Hepatic stellate cell (primary cell): ENCODE measurements at places on chromosomes 12 and 14.

DNA sequence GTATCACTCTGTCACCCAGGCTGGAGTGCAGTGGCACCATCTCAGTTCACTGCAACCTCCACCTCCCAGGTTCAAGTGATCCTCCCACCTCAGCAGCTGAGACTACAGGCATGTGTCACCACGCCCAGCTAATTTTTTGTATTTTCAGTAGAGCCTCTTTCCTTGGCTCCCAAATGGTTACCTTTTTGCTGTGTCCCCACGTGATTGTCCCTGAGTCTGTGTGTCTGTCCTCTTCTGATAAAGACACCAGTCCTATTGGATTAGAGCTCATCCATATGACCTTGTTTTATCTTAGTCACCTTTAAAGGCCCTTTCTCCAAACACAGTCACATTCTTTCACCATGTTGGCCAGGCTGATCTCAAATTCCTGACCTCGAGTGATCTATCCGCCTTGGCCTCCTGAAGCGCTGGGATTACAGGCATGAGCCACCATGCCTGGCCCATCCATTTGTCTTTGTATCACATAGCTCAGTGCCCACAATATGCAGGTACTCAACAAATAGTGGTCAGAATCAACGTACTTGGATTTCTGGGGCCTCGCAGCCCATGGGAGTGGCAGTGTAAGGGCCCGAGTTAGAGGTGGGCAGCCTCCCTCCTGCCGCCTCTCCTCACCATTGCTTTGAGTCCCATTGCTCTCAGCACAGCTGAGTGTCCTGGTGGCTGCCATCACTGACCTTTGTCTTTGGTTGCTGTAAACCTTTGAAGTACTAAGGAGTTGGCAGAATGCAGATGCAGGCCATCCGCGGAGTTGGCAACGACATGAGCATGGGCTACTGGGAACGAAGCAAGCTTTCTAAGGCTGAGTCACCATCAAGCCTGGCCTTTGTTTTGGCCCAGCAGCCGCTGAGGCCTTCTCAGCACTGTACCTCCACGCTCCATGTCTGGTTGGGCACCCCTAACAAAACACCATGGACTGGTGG is 9.3 kb downstream of the TPCN1 start:
- no peak for DNase-seq

- DNase-seq = no peak
Measured at GRCh38 chr14:69291891-69292561, 32.1 kb downstream of the GALNT16 start.

GRCh38 chr12:89636052-89636775 is 72.4 kb downstream of the ATP2B1 start:
- peak; percentile 15 for DNase-seq

GRCh38 chr14:47509957-47510356 is 165.4 kb downstream of the MDGA2 start:
- DNase-seq = no peak

DNA sequence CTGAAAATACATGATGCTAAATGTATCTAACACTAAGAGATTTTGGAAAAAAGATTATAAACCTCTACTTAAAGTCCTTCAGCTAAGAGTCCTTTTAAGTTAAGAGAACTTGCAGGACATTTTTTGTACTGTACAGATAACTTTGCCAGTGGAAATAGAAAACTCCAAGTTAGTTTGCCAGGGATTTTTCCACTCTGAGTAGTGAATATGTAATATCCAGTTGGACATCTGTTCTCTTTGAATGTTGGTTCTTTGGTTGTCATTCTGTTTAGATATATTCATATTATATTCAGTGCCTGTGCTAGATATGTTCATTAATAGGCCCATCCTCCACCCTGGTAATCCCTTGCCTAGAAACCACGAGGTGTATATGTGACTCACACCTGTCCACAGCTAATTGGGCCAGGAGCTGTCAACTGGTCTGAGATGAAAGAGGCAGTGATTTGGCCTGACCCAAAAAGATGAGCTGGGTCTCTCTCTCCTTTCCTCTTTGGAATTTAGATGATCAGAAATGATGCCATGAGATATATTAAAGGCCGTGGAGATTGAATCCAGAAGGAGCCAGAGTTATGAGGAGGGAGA is 261.0 kb upstream of the LRIG3 start:
- DNase-seq = no peak

- no peak for DNase-seq
Measured at GRCh38 chr14:65658202-65658601, 245.7 kb downstream of the FUT8 start.

GRCh38 chr12:131583090-131583712 is 127.7 kb upstream of the SFSWAP start:
- no peak for DNase-seq

DNA sequence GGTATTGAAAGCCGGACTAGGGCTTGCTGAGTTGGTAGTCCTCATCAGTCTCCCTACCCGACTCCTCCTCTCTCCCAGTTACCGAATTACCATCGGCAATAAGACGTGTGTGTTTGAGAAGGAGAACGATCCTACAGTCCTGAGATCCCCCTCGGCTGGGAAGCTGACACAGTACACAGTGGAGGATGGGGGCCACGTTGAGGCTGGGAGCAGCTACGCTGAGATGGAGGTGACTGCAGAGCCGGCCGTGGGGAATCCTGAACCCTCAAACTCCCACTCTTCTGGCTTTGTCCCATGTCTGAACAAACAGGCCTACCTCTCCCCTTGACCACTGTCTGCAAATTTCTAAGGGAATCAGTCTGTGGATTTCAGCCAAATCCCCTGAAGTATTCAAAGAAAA is 82.9 kb downstream of the ACACB start:
- DNase-seq = no peak

GRCh38 chr14:85508863-85509262 is 21.1 kb upstream of the FLRT2 start:
- no peak for DNase-seq

DNA sequence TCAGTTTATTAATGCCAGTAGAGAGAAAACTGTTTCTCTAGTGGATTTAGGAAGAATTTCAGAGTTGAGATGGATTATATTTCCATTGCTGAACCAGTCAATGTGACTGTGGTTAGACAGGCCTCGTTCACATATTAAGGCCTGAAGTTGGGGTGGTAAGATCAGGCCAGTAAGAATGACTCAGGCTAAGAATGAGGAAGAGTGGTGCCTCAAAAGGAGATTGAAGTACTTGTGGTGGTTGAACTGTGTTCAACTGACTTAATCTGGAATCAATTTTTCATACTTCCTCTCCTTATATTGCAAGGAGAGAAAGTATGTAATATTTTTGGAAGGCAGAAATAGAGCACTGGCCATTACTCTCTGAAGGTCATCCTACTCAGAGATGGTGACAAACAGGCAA is 37.8 kb upstream of the ATF7IP start:
- peak; percentile 23 for DNase-seq

DNA sequence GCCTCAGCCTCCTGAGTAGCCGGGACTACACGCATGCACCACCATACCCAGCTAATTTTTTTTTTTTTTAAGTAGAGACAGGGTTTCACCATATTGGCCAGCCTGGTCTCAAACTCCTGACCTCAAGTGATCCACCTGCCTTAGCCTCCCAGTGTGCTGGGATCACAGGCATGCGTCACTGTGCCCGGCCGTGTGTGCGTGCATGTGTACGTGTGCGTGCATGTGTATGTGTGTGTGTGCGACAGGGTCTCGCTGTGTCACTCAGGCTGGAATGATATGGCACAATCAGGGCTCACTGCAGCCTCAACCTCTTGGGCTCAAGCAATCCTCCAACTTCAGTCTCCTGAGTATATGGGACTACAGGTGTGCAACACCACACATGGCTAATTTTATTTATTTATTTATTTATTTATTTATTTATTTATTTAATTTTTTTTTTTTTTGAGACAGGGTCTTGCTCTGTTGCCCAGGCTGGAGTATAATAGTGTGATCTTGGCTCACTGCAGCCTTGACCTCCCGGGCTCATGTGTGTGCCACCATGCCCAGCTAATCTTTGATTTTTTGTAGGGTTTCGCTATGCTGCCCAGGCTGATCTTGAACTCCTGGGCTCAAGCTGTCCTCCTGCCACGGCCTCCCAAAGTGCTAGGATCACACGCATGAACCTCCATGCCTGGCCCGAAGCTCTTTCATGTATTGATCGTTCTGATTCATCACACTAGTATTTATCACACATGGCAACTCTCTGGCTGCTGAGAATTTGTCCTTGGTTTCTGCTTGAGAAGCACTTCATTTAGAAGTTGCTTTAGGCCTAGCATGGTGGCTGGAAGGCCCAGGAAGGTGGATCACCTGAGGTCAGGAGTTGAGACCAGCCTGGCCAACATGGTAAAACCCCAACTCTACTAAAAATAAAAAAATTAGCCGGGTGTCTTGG is 35.9 kb upstream of the CLIP1 start:
- no peak for DNase-seq

GRCh38 chr14:24417832-24418491 is 11.5 kb downstream of the CBLN3 start:
- DNase-seq = no peak

DNA sequence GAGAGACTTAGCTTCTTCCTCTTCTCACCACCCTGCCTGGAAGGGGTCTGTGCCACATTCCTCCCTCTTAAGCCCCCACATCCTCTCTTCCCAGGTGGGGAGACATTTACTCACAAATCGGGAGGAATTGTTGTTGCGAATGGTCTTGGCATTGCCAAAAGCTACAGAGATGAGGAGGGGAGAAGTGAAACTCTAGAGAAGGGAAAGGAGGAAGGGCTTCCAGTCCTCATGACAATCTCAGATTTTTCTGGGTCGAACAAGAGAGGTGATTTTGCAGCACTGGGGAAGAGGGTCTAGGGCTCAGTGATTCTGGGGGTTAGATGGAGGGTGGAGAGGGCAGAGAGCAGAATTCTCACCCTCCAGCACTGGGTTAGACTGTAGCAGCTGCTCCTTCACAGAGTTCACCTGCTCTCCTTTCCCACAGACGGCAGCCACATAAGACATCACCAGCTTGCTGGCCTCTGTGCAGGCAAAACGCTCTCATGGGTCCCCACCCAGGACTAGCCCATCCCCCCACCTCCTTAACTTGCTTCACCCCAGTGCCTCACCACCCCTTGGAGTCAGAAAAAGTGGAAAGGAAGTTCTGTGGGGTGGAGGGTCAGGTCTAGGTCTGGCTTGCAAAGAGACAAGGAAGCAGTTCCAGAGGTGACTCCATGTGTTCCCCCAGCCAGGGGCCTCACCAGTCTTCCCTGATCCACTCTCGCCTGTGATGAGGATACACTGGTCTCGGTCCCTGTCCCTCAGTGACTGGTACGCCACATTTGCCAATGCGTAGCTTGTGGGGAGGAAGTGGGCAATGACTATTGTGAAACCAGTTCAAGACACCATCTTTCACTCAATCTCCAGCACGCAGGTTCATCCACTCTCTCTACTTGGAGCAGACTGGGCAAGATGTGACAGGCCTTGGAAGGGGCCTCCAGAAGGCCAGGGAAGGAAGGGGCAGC is 2.7 kb downstream of the MYO1A start:
- no peak for DNase-seq

- peak; percentile 31 for DNase-seq
Measured at GRCh38 chr14:93903342-93904184, 23.6 kb upstream of the FAM181A start.

- no peak for DNase-seq
Measured at GRCh38 chr14:102952276-102952675, 29.8 kb downstream of the AMN start.

- no peak for DNase-seq
Measured at GRCh38 chr14:56334458-56334857, 216.2 kb downstream of the PELI2 start.

- no peak for DNase-seq
Measured at GRCh38 chr12:2456813-2457186, 338.0 kb upstream of the FKBP4 start.

- DNase-seq = peak; percentile 3
Measured at GRCh38 chr14:30443368-30444007, 115.5 kb upstream of the G2E3 start.

- DNase-seq = peak; percentile 65
Measured at GRCh38 chr12:70543444-70543843, 93.8 kb downstream of the PTPRB start.

- no peak for DNase-seq
Measured at GRCh38 chr12:78143717-78144116, 313.0 kb downstream of the NAV3 start.

- no peak for DNase-seq
Measured at GRCh38 chr14:104602315-104602932, 2.1 kb downstream of the TMEM179 start.

- DNase-seq = no peak
Measured at GRCh38 chr14:100178691-100179090, 19.2 kb upstream of the DEGS2 start.

DNA sequence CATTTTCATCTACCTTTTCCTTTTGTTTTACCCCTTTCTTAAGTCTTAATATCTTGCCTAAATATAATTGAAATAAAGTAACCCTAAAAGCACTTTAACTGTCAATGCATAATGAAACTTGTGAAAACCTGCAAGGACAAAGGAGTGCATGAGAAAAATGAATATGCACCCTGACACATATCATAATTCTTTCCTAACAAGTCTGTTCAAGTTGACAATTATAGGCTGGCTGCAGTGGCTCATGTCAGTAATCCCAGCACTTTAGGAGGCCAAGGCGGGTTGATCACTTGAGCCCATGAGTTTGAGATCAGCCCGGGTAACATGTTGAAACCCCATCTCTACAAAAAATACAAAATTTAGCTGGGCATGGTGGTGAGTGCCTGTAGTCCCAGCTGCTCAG is 65.4 kb downstream of the FGD6 start:
- DNase-seq = no peak

- DNase-seq = no peak
Measured at GRCh38 chr14:60184905-60185555, 19.8 kb upstream of the DHRS7 start.

GRCh38 chr14:75361751-75362433 is 65.9 kb upstream of the JDP2 start:
- DNase-seq = peak; percentile 12

GRCh38 chr14:30883508-30884294 is 9.3 kb downstream of the COCH start:
- DNase-seq = no peak

- no peak for DNase-seq
Measured at GRCh38 chr12:53218551-53219291, 11.7 kb upstream of the ITGB7 start.

DNA sequence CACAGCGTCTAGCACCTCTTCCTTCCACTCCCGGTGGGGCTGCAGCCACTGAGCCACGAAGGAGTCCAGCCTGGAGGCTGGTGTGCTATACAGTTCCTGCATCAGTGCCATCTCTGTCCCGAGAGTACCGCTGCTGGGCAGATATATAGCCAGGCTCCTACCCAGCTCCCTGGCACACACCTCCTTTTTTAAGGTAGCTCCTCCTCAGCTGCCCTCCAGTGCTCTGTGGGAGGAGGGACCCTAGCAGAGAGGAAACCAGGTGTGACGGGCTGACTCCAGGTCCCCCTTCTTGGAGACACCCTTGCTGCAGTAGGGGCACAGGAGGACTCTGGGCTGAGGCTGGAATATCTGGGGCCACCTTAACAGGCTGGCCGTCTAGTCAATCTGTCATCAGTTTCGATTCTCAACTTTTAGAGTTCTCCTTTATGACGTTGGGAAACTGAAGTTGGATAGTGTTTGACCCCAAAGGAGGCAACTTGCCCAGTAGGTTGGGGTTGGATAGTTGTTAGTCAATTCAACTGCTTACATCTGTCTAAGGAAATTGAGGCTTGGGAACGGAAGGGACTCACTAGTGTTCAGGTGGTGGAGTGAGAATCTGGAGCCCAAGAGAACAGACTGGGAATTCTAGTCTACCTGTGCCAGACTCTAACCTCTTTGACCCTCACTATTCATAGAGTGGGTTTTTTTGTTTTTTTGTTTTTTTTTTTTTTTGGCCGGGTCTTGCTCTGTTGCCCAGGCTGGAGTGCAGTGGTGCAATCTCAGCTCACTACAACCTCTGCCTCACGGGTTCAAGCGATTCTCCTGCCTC is at the start of gene OASL:
Gene OASL (minus strand): TSS at position 386 of the 808 bp plus-strand sequence. CDS start 275 bp downstream, at position 111.
- DNase-seq = no peak
